Spleen (tissue), 13 donors: ENCODE measurements at places on chromosomes 12 and 14. TPM values are rescaled to one million over a fixed set of nuclear protein-coding genes. Genes with fewer than 3 reads are reported as not detected.

Gene ACOT6
- polyA plus RNA-seq: not detected

Gene CLEC2A
- polyA plus RNA-seq: not detected

Gene RNASE4
- 15.6 TPM for polyA plus RNA-seq

Gene DLK1
- polyA plus RNA-seq: not detected

Gene ATP5MC2
- 467 TPM for polyA plus RNA-seq
